ENCODE measurements at places on chromosomes 7 and 10. TPM values are rescaled to one million over a fixed set of nuclear protein-coding genes. Genes with fewer than 3 reads are reported as not detected.

VPS37D gene
- total RNA-seq: not detected

HGF gene
- not detected for total RNA-seq

CBLL1 gene
- 45.7 TPM for total RNA-seq

ADAMTS14 gene
- total RNA-seq: not detected

RAB19 gene
- 6.9 TPM for total RNA-seq

PDE6C gene
- total RNA-seq: not detected

GPRIN2 gene
- not detected for total RNA-seq

HMX3 gene
- total RNA-seq: not detected

OGDHL gene
- total RNA-seq: not detected

HK1 gene
- total RNA-seq: 127 TPM

AEBP1 gene
- total RNA-seq: 4.1 TPM

MKI67 gene
- 345 TPM for total RNA-seq

ATOH7 gene
- total RNA-seq: not detected

LIPJ gene
- total RNA-seq: not detected

HSPA12A gene
- total RNA-seq: 0.08 TPM

ITPRID1 gene
- not detected for total RNA-seq

OR2A42 gene
- total RNA-seq: not detected

MYH16 gene
- not detected for total RNA-seq

GPER1 gene
- not detected for total RNA-seq

CABCOCO1 gene
- not detected for total RNA-seq

CYP2C19 gene
- not detected for total RNA-seq

COL17A1 gene
- total RNA-seq: not detected

CHRM2 gene
- not detected for total RNA-seq

SPDYE9 gene
- not detected for total RNA-seq

PFKFB3 gene
- 82.2 TPM for total RNA-seq

RELN gene
- not detected for total RNA-seq

FAM237B gene
- total RNA-seq: not detected

PRR15 gene
- not detected for total RNA-seq

HSPB1 gene
- total RNA-seq: 27.0 TPM

EBLN1 gene
- not detected for total RNA-seq

All from activated CD4-positive, alpha-beta T cell treated with anti-CD3 and anti-CD28 coated beads, Interleukin-2, amount 10 ng/mL, durations not matched to agents 7 days and 5 days (primary cell).